NB4 (cell line): ENCODE measurements at places on chromosomes 7 and 10.

- DNase-seq: no peak
These were observed 184.7 kb downstream of the VTI1A start for GRCh38 chr10:112631501-112632400.

GRCh38 chr7:51019191-51019844, 236.6 kb upstream of the GRB10 start:
- peak; percentile 14 for DNase-seq

- peak; percentile 70 for DNase-seq
These were observed 12.0 kb downstream of the EEPD1 start for GRCh38 chr7:36165059-36165458.

GRCh38 chr7:1951159-1951536, 281.1 kb downstream of the ELFN1 start:
- DNase-seq: peak; percentile 76

DNA sequence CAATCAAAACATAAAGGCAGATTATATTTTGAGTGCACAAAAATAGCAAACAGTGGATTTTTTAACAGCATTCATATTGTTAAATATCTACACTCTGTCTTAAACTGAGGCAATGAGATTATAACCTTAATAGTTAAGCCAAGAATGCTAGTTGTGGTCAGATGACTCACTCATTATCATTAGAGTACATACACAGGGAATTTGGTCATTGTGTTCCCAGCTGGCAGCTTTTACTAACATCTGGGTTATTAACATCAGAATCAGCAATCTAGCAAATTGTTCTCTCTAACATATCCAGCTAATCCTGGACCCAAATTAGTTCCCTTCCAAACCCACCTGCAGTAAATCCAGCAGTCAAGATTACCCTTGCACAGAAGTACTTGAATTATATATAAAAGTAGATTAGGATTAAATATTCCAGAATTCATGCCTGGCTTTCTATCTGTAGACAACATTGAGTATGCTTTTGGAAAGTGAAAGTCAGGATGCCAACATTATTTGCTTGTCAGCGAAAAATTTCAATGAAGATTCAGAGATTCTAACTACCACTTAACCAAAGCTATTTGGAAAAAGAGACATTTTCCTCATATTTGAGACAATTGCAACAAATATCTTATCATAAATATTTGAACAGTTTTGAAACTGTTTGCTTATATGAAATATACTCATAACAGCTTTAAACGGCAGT, 1035.6 kb upstream of the PHF14 start:
- DNase-seq: no peak

DNA sequence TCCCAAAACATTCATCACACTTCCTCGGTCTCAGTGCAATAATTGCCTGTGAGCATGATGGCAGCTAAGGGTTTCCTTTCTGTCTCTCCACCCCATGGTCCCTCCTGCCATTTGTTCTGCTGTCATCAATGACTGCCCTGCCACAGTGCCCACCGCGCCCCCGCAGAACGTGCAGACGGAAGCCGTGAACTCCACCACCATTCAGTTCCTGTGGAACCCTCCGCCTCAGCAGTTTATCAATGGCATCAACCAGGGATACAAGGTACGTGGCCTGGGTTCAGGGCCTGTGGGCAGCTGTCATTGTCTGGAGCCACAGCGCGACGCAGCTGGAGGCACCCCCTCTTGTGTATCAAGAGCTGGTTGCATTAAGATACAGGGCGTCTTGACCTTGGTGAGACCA, 632.9 kb upstream of the FOXK1 start:
- no peak for DNase-seq

DNA sequence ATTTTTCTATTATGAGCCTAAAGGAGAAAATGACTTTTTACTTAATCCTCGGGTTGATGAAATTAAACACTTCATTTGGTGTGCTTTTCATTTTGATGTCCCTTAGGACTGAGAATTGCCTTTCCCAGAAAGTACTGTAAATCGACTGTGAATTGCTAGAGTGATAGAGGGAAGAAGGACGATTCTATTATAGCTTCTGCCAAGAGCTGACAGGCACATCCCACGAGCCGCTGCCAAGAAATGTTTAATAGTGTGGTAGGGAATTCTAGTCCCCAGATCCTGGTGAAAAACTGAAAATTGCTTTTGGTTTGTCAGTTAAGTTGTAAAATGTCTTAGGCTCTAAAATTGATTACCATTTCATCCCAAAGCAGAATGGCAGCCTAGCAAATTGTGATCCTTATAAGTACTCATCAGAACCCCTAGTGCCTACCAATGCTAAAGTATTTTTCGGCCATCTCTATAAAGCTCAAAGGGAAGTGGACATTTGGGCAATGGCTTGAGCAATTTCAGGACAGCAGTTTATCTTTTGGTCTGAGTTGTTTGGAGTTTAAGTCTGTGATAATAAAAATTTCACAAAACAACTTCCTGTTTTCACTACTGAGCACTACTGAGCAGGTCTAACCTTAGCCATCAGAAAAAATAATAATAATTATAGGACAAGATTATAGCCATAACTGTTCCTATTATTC, 44.6 kb upstream of the HYCC1 start:
- peak; percentile 57 for DNase-seq

DNA sequence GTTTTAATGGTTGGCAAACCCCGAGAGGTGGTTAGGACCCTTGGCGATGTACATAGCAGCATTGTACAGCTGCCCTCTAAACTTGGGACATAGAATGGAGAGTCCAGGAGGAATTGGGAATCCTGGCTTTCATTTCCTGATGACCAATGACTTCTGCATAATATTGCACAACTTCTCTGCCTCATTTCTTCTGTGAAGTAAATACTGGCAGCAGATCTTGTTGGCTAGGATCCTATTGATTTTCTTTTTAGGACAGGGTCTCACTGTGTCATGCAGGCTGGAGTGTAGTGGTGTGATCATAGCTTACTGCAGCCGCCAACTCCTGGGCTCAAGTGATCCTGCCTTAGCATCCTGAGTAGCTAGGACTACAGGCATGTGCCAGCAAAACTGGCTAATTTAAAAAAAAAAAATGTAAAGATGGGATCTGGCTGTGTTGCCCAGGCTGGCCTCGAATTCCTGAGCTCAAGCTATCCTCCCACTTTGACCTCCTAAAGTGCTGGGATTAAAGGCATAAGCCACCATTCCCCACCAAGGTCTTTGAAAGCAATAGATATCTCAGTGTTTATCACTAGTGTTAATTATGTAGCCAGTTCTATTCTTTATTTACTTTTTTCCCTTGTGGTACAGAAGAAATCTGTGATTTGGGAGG, 58.1 kb downstream of the PODXL start:
- DNase-seq: no peak

GRCh38 chr10:118570591-118570990, 24.9 kb downstream of the PRLHR start:
- DNase-seq: no peak

GRCh38 chr7:50273870-50274269, 30.6 kb upstream of the IKZF1 start:
- peak; percentile 69 for DNase-seq

GRCh38 chr7:27933671-27934565, 194.0 kb downstream of the TAX1BP1 start:
- DNase-seq: peak; percentile 42

DNA sequence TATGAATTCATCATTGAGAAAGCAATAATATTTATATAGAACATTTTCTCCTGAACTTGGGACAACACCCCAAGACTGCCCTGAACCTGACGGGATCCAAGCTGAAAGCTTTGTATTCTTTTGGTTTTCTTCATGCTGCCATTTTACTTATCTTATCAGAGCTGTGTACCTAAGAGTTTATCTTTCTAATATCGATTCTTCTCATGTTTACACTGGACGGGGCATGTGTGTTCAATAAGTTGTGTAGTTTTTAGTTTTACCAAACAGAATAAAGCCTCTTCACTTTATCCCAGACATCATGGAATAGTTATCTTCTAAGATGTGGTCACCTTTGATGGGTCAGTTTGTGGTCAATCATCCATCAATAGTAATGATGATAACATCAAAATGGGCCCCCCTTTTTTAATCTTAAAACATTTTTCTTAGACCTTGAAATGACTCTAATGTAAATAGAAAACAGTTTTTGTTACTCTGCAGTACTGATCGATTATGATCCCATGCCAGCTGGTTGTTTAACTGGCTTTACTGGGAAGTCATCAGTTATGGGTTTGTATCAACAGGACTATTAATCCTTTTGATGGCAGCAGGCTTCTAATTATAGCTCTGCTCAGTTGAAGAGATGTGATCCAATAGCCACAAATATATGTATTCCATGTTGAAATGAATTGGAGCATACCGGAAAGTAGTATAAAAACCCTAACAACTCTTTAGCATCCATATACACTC, 446.1 kb downstream of the KCNMA1 start:
- no peak for DNase-seq

GRCh38 chr10:95388539-95388938, 97.7 kb upstream of the PDLIM1 start:
- no peak for DNase-seq

DNA sequence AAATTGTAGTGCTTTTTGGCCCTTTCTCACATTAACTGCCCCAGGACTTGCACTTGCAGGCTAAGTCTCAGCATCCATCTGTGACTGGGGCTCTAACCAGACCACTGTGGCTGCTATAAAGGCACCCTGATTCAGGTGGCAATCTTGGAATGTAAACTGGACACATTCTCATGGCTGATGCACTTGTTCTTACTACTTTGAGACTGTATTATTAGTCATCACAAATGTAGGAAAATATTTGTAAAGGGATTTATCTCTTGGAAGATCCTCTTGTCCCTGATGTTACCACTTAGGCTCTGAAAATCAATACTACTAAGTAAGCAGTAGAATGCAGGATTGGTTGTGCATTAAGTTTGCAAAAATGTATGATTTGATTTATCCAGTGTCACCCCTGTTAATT, 25.0 kb downstream of the PDE1C start:
- no peak for DNase-seq

GRCh38 chr10:87634311-87634710, 25.4 kb upstream of the PAPSS2 start:
- DNase-seq: no peak

GRCh38 chr7:90804370-90804769, 208.2 kb downstream of the CDK14 start:
- no peak for DNase-seq

DNA sequence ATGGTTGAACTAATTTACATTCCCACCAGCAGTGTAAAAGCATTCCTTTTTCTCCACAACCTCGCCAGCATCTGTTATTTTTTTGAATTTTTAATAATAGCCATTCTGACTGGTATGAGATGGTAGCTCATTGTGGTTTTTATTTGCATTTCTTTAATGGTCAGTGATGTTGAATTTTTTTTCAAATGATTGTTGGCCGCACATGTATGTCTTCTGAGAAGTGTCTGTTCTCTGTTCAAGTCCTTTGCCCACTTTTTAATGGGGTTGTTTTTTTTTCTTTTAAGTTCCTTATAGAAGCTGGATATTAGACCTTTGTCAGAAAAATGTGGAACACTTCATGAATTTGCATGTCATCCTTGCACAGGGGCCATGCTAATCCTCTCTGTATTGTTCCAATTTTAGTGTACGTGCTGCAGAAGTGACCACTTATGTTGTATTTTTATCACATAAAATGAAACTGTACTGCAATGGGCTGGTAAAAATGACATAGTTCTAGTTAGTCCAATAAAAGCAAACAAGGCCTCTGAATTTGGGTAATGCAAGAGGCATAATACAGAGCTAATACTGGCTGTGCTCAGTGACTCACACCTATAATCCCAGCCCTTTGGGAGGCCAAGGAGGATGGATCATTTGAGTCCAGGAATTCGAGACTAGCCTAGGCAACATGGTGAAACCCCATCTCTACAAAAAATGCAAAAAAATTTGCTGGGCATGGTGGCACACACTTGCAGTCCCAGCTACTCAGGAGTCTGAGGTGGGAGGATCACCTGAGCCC, 70.3 kb downstream of the ABI1 start:
- DNase-seq: no peak

- no peak for DNase-seq
These were observed at the start of gene ENO4 for GRCh38 chr10:116849248-116850057. Gene ENO4, plus strand, starts transcription at chr10:116849499. Its CDS starts 68 bp downstream, at chr10:116849567.

DNA sequence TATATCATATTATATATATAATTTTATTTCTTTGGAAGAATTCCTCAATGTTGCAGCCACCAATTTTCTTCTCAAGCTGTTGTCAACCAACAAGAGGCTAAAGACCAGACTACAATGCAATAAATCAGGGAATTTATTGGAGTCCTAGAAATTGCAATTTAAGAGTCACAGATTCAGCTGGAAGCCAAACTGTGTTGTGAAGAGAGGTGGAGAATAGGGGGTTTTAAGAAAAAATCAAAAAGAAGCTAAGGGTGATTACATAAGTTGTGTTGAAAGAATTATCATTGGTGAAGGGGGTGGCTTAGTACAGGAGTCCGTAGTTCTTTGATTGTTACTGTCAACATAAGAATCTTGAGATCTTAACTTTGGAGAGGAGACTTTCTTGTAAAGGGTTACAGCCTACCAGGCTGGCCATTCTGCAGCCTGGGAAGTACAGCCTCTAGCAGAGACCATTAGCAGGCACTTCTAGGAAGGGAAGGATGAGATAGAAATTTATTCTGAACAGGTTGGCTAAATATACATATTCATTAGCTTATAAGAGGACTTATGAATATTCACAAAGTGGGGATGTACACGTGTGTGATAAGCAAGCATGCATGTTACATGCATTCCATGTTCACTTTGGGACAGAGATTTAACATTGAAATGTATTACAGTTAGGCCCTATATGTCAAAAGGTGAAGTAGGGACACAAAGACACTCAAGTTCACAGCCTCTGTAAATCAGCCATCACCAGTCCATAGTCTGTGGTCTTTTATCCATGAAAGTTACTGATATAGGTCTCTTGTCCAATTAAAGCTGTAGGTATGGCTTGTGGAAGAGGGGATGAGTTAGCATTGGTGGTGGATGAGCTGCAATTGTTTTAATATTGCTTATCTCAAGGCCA, 8.3 kb upstream of the TMEM168 start:
- DNase-seq: peak; percentile 16

DNA sequence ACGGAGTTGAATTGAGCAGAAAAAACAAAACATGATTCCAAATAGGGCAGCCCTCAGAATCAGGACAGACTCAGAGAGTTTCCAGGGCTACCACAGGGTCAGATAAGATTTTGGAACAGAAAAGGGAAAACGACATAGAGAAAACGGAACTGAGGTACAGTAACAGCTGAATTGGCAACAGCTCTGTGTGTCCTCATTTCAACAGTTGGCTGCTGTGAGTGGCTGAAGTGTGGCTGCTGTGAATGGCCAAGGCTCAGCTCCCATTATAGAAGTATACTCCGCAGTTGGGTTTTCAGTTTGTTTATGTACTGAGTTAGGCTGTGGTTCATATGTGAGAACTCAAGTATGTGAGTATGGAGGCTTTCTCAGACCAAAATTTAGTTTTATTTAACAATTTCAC, 32.0 kb downstream of the ANTXRL start:
- DNase-seq: no peak
